Activated CD8-positive, alpha-beta T cell treated with anti-CD3 and anti-CD28 coated beads for 36 hours (primary cell): ENCODE measurements at places on chromosomes 16 and 17. TPM values are rescaled to one million over a fixed set of nuclear protein-coding genes. Genes with fewer than 3 reads are reported as not detected.

TPSG1 gene
- total RNA-seq: not detected

PHOSPHO1 gene
- not detected for total RNA-seq

SMARCD2 gene
- 99.4 TPM for total RNA-seq

HOXB7 gene
- 0.50 TPM for total RNA-seq

TBC1D3E gene
- total RNA-seq: not detected

TXNDC11 gene
- total RNA-seq: 21.7 TPM

ANKFN1 gene
- total RNA-seq: not detected

ST6GALNAC1 gene
- not detected for total RNA-seq

GNGT2 gene
- 23.9 TPM for total RNA-seq

ABCA9 gene
- total RNA-seq: not detected

C16orf96 gene
- 0.32 TPM for total RNA-seq

CDRT4 gene
- total RNA-seq: 3.7 TPM

ARHGAP23 gene
- total RNA-seq: 0.47 TPM

SLC35G6 gene
- total RNA-seq: not detected

KRT20 gene
- total RNA-seq: not detected

NLRC5 gene
- 153 TPM for total RNA-seq

KRT17 gene
- not detected for total RNA-seq

LRRC37A2 gene
- total RNA-seq: 7.8 TPM

FBXL16 gene
- total RNA-seq: 5.9 TPM

SAMD14 gene
- 1.3 TPM for total RNA-seq

GNG13 gene
- not detected for total RNA-seq

ANKRD40CL gene
- total RNA-seq: not detected

HP gene
- not detected for total RNA-seq

PDK2 gene
- total RNA-seq: 7.7 TPM

ZNF423 gene
- total RNA-seq: not detected

MGAT5B gene
- total RNA-seq: not detected

INCA1 gene
- total RNA-seq: not detected

TBC1D3 gene
- not detected for total RNA-seq

SALL1 gene
- not detected for total RNA-seq

DRC7 gene
- total RNA-seq: 0.58 TPM

NAGS gene
- 2.4 TPM for total RNA-seq

CCL1 gene
- not detected for total RNA-seq

TBC1D3G gene
- total RNA-seq: not detected

MPO gene
- not detected for total RNA-seq
